ENCODE measurements at places on chromosomes 6 and 20.

GRCh38 chr20:35478804-35479472, 23.5 kb downstream of the CEP250 start:
- no peaks in the 10 kb centered on the region for H3K27me3 ChIP-seq
- no peak overlapping the region for H3K27ac ChIP-seq
- no peak overlapping the region for H3K4me3 ChIP-seq
- no peaks in the 10 kb centered on the region for H3K4me1 ChIP-seq

DNA sequence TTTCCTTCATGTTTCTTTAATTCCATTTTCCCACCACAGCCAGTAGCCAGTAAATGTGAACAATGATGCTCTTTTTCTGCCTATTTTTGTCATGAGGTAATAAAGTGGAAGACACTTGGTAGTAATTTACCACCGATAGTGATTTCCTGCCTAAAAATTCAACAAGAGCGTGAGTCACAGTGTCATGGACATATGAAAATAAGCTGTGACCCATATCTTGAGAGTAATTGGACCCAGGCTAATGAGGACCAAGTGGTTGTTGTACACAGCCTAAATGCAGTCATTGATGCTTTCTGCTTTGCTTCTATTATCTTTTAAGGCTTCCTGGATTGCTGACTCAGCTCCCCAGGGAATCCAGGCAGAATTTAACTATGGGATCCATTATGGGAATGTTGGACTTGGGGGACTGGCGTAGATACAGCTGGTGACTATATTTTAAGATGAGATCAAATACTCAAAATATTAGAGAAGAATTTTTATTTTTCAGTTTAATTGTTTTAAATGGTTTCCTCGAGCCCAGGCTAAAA, 265.9 kb upstream of the FERMT1 start:
- H3K27ac ChIP-seq = no peak overlapping the region
- no peak for DNase-seq
- no peaks in the 10 kb centered on the region for H3K4me1 ChIP-seq
- H3K27me3 ChIP-seq = no peaks in the 10 kb centered on the region
- H3K4me3 ChIP-seq = no peak overlapping the region

DNA sequence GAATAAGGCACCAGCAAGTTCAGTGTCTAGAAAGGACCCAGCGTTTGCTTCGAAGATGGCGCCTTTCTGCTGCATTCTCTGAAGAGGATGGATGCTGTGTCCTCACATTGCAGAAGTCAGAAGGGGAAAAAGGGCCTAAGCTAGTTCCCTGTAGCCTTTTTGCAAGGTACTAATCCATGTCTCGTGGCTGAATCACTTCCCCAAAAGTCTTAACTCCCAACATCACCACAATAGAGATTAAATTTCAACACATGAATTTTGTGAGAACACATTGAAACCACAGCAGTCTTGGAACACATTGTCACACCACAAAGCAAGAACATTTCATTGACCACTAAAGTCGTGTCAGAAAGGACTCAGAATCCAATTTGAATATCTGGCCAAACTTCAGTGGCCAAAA, 42.1 kb downstream of the KLHL31 start:
- no peak overlapping the region for H3K27ac ChIP-seq
- H3K27me3 ChIP-seq = no peaks in the 10 kb centered on the region
- H3K4me1 ChIP-seq = no peaks in the 10 kb centered on the region

- peaks cover 7% of the 10 kb centered on the region for H3K4me1 ChIP-seq
- no peaks in the 10 kb centered on the region for H3K36me3 ChIP-seq
- no peak overlapping the region for H3K27ac ChIP-seq
- no peak for DNase-seq
- H3K27me3 ChIP-seq = no peaks in the 10 kb centered on the region
These were observed 34.3 kb downstream of the SNX5 start for GRCh38 chr20:17934141-17934862.

DNA sequence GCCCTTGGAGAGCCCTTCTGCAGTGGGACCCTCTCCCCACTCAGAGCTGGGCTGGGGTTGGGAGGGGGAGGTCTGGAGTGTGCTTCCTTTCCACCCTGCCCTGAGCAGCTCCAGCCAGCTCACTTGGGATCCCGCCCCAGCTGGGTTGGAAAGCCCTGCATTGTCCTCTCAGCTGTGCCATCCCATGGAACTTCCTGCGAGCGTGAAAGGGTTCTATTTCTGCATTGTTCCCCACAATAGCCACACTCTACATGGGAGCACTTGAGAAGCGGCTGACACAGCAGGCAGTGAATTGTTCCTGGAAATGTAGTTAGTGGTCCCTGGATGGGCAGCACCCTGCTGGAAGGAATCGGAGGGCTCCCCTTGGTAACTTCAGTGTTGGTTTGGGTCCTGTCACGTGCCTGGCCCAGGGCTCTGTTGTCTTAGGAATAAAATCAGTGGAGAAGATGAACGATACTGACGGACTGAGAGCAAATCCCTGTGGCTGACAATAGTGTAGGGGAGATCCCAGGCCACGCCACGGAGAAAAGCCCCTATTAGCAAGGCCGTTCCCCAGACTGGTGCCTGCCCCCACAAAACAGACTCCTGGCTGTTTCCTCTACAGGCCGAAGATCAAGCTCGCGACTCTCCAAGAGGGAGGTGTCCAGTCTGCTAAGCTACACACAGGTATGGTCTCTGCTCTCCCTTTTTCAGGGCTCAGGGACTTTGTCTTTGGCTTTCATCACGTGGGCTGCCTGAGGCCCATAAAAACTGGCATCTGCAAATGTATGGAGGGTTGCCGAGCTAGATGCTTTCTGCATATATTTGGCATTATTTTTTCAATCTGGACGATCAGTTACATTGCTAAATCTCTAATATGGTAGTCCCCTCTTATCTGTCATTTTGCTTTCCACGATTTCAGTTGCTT, 18.8 kb downstream of the DNMT3B start:
- H3K27me3 ChIP-seq = no peaks in the 10 kb centered on the region
- no peaks in the 10 kb centered on the region for H3K36me3 ChIP-seq

DNA sequence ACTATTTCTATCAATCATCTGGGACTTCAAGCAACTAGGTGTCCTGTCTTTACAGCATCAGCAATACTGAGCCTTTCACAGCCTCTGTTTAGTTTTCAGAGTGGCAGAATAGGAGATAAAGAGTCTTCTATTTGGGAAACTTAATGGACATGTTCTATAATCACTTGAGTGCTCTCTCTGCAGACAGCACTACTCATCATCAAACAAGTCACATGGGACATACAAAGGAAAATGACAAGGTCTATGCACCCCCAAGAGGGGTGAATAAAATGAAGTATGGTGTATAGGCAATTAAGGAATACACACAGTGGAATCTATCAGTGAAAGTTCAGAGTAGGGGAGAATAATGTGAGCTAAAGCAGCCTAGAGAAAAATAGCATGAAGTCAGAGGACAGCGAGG, 237.8 kb upstream of the THEMIS start:
- H3K4me1 ChIP-seq = no peaks in the 10 kb centered on the region
- no peaks in the 10 kb centered on the region for H3K27me3 ChIP-seq
- H3K27ac ChIP-seq = no peak overlapping the region

- H3K4me1 ChIP-seq = no peaks in the 10 kb centered on the region
- no peak overlapping the region for H3K27ac ChIP-seq
- H3K36me3 ChIP-seq = no peaks in the 10 kb centered on the region
- H3K4me3 ChIP-seq = no peak overlapping the region
- no peak for DNase-seq
- no peaks in the 10 kb centered on the region for H3K27me3 ChIP-seq
These were observed 207.0 kb downstream of the KCNQ5 start for GRCh38 chr6:72828904-72829303.

DNA sequence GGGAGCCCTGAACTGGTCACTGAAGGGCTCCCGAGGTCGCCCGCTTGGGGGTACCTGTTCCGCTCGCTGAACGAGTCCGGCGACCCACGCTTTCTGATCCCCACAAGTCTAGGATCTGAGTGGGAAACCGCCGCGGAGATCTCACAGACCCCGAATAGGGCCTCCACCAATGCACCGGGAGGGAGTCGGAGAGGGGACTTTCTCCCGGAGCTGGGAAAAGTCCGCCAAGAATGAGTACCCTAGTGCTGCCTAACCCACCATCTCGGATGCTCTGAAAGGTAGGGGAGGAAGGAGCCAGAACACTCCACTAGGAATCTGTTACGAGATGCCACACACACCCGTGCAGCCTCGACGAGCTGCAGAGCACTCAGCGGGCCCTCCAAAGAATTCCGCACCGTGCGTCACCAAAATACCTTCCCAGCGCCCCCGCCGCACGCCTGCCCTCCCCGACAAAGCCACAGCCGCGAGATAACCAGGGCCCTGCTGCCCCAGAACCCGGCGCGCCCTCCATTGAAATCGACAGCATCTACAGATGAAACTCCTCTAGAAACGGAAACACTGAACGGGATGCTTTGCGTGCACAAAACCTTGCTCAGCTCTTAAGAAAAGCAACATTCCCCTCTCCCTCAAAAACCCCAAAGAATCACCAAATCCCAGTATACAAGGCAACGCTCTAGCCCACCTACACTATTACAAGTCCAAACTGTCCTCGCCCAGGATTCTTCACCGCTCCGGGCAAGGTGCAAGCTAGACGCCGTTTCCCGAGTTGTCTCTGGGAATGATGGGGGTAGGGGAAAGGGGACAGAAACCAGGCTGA, 686 bp downstream of the COL12A1 start:
- H3K4me1 ChIP-seq = peaks cover 45% of the 10 kb centered on the region
- peak overlapping the region; percentile 32 for H3K4me3 ChIP-seq
- no peaks in the 10 kb centered on the region for H3K36me3 ChIP-seq
- H3K27me3 ChIP-seq = peaks cover 50% of the 10 kb centered on the region
- DNase-seq = no peak
- no peak overlapping the region for H3K27ac ChIP-seq

- no peak for DNase-seq
- no peak overlapping the region for H3K4me3 ChIP-seq
- H3K36me3 ChIP-seq = no peaks in the 10 kb centered on the region
- no peaks in the 10 kb centered on the region for H3K4me1 ChIP-seq
- H3K27ac ChIP-seq = no peak overlapping the region
- H3K27me3 ChIP-seq = peaks cover 3% of the 10 kb centered on the region
These were observed 4.1 kb upstream of the C6orf141 start for GRCh38 chr6:49546331-49546730.

DNA sequence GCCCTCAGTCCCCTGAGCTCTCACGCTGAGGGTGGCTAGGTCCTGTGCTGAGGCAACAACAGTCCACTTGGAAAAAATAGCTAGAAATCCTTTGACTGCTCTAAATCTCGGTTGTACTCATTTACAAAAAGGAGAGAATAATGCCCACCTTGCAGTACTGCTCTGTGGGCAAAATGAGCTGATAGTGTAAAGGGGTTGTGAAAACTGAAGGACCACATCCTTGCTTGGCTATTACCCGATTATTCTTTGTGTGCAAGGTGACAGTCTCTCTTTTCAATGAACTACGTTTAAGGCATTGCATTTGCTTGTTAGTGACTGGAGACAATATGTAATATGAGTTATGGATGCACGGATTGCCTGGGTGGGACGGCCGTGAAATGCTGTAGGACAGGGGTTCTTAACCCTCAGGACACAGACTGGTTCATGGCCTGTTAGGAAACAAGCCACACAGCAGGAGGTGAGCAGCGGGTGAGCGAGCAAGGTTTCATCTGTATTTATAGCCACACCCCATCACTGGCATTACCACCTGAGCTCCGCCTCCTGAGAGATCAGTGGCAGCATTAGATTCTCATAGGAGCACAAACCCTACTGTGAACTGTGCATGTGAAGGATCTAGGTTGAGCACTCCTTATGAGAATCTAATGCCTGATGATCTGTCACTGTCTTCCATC, 14.6 kb downstream of the SAMD3 start:
- H3K27me3 ChIP-seq = no peaks in the 10 kb centered on the region
- no peak overlapping the region for H3K4me3 ChIP-seq
- peaks cover 32% of the 10 kb centered on the region for H3K36me3 ChIP-seq
- no peak for DNase-seq
- H3K27ac ChIP-seq = no peak overlapping the region

GRCh38 chr6:48280035-48280620, 169.1 kb upstream of the PTCHD4 start:
- no peaks in the 10 kb centered on the region for H3K27me3 ChIP-seq
- H3K36me3 ChIP-seq = no peaks in the 10 kb centered on the region
- DNase-seq = no peak
- no peaks in the 10 kb centered on the region for H3K4me1 ChIP-seq
- no peak overlapping the region for H3K27ac ChIP-seq

GRCh38 chr20:38935967-38936407, 9.8 kb downstream of the FAM83D start:
- DNase-seq = no peak
- H3K27me3 ChIP-seq = no peaks in the 10 kb centered on the region
- H3K4me3 ChIP-seq = no peak overlapping the region

GRCh38 chr20:58675641-58676040, 17.0 kb upstream of the NPEPL1 start:
- H3K4me1 ChIP-seq = no peaks in the 10 kb centered on the region
- no peak for DNase-seq
- H3K27ac ChIP-seq = no peak overlapping the region
- H3K36me3 ChIP-seq = peaks cover 36% of the 10 kb centered on the region

GRCh38 chr6:105015482-105015881, 58.6 kb downstream of the LIN28B start:
- no peaks in the 10 kb centered on the region for H3K36me3 ChIP-seq
- no peak for DNase-seq
- no peaks in the 10 kb centered on the region for H3K4me1 ChIP-seq
- H3K4me3 ChIP-seq = no peak overlapping the region

- H3K4me3 ChIP-seq = no peak overlapping the region
- no peak overlapping the region for H3K27ac ChIP-seq
- DNase-seq = no peak
- H3K36me3 ChIP-seq = no peaks in the 10 kb centered on the region
- H3K4me1 ChIP-seq = no peaks in the 10 kb centered on the region
These were observed 80.5 kb upstream of the CNR1 start for GRCh38 chr6:88246654-88247053.
